Gastroesophageal sphincter (tissue), 4 donors: ENCODE measurements at places on chromosomes 4 and X.

DNA sequence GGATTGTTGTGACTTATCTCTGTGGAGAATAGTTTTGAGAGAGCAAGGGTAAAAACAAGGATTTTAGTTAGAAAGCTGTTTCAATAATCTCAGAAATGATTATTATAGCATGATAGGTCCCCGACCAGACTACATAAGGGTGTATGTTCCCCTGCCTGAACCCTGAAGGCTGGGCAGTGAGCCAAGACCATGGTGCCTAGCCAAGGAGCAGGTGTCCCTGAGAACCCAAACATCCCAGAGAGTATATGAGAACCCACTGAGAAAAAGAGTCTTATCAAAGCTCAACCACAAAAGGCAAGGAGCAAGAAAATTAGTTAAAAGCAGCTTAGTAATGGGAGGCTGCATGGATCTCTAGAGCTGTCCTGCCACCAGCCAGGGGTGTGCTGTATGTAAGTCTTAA lies 94.9 kb upstream of the UNC5C start:
- ATAC-seq: no peak

DNA sequence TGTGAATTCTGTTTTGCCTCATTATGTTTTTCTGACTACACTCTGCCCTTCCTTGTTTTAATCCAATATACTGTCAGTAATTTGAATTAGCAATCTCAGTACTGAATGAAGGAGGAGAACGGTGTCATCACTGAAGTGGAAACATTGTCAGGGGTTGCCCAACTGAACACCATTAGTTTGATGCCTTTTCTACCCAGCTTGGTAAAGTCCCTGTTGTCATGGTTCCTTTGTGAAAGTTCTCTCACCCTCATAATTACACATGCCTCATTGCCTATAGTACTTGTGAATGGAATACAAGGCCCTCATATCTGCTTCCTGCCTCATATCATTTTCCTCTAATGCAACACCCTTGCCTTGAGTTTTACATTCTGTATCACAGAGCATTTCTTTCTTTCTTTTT lies 76.9 kb downstream of the RRAGB start:
- no peak for ATAC-seq

GRCh38 chr4:174305961-174306360 lies 22.2 kb downstream of the CEP44 start:
- ATAC-seq: no peak

DNA sequence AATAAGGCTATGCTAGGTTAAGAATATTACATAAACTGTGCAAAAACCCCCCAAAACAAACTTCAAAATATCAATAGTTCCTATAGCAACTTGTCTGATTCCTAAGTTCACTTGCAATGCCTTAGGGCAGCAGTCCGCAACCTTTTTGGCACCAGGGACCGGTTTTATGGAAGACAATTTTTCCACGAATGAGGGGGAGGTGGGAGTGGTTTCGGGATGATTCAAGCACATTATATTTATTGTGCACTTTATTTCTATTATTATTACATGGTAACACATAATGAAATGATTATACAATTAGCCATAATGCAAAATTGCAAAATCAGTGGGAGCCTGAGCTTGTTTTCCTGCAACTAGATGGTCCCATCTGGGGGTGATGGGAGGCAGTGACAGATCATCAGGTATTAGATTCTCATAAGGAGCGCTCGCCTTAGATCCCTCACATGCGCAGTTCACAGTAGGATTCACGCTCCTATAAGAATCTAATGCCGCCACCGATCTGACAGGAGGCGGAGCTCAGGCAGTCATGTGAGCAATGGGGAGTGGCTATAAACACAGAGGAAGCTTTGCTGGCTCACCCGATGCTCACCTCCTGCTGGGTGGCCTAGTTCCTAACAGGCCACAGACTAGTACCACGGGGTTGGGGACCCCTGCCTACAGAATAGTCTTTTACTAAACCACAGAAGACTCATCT lies 39.7 kb downstream of the ACOX3 start:
- ATAC-seq: no peak

DNA sequence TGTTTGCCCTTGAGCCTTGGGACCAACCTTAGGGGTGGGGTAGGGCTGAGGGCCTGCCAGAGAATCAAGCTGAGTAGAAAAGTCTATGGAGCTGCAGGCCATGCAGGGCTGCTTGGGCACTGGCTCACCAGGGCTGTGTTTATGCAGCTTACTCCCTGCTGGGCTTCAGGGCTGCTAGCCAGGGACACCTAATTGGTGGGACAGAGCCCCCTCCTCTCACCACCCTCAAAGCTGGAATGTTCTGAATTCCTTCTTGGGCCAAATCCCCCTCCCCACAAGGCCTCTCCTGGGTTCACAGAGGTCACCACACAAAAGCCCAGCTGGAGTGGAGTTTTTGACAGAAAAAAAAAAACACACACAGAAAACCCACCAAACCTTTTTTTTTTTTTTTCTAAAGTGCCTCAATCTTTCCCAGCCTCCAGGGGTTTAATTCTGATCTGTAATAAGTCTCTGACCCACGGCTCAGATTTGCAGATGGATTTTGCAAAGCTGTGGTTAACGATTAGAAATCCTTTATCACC lies at the start of gene CLDN2:
TSS of gene CLDN2 (plus strand) at position 471 of the 521 bp plus-strand sequence. CDS start 7,827 bp downstream, outside the sequence.
- no peak for ATAC-seq

- ATAC-seq: no peak
Measured at GRCh38 chrX:23792861-23793553, 10.0 kb downstream of the SAT1 start.

DNA sequence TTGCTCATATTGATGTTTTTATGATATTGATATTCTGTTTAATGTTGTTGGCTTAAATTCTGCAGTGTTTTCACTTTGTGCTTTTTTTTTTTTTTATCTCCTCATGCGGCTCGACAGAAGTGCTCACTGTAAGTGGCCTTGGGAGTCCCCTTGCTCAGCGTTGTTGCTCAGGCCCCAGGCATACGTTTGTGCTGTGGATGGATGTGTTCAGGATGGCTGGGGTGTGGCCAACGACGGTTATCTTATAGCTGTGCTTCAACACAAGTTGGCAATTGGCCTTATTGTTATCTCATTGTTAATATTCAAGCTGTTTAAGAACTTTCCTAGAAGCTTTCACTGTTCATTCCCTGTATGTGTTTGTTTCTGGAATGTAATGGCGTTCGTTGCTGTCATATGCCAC lies 36.4 kb upstream of the CLCN4 start:
- ATAC-seq: no peak

GRCh38 chr4:187612301-187612700 lies 383.3 kb upstream of the ZFP42 start:
- no peak for ATAC-seq

- no peak for ATAC-seq
Measured at GRCh38 chr4:74768857-74769525, 25.3 kb downstream of the BTC start.

GRCh38 chrX:1075741-1076140 lies 136.7 kb downstream of the CRLF2 start:
- no peak for ATAC-seq

GRCh38 chrX:51332188-51332942 lies at the start of gene NUDT10:
NUDT10 (plus strand) TSS chrX:51332822; CDS start chrX:51332966, 144 bp downstream.
- peak; percentile 75 for ATAC-seq
